ENCODE measurements at places on chromosomes 6 and 20.

DNA sequence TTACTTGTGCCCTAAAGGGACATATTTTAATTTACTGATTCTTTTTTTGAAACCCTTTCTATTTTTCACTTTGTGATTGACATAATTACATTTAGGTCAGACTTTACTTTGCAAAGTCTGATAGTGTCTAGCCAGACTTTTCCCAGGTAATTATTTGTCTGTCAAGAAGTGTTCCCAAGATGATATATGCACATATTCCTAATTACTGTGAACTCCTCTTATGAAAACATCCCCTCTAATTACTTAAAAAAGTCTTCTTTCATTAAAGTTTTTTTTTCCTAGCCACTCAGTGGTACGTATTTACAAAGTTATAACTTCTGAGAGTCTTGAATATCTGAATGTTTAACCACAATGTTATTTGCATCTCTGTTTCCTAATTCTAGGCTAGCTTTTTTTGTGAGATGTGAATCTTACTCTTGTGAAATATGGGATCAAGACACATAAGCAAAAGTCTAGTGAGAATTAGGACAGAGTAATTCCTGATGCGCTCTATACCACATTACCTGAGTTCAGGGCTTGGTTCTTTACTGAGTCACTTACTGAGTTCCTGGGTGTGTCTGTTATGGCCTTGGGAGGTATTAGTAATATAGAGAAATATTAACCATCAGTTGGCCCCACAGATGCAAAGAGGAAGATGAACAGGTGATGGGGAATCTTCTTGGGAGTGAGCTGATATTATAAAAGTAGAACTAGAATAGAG lies 27.9 kb downstream of the FAM83B start:
- ATAC-seq: no peak

GRCh38 chr6:154974485-154975149 lies 20.5 kb upstream of the TIAM2 start:
- no peak for ATAC-seq

GRCh38 chr6:32064706-32065105 lies 26.5 kb downstream of the CYP21A2 start:
- no peak for ATAC-seq

DNA sequence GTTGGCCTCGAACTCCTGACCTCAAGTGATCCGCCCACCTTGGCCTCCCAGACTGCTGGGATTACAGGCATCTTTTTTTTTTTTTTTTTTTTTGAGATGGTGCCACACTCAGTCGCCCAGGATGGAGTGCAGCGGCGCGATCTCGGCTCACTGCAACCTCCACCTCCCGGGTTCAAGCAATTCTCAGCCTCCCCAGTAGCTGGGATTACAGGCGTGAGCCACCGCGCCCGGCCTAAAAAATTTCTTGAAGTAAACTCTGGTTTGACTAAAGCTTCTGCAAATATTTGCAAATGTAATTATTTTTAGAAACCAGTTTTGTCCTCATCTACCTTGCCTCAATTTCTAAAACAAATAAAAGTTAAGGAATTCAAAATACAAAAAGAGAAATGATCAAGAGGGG lies 1.2 kb downstream of the IBTK start:
- no peak for ATAC-seq

DNA sequence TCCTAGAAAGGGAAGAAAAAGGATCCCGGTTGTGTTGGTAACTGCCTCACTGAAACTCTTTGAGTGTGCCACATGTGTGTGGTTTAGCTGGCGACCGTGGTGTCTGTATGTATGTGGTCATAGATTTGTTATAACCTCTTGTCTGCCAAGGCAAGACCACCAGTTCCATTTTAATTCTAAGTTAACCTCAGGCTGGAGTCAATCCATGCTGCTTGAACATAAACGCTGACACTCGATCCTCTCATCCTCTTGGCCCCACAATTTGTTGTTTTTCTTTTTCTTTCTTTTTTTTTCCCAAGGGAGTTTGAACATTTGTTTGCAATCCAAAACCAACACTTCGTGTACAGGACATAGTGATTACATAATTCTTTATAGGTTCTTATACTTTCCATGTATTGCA lies 318.9 kb upstream of the JAG1 start:
- no peak for ATAC-seq

DNA sequence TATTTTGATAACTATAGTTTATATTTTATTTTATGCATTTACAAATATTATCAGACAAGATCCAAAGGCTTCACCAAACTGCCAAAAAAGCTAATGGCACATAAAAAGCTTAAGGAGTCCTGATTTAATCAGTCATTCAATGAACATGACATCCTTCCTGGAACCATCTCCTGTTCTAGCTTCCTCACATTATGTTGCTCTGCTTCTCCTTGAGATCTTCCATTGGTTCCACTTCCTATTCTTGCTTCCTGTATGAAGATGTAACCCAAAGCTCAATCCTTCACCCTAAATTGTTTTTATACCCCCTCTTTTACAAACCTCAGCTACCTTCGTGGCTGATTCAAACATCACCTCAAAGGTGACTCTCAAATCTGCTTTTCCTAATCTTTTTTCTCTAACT lies 4.5 kb upstream of the BRD2 start:
- no peak for ATAC-seq

- no peak for ATAC-seq
Measured at GRCh38 chr6:109285366-109285765, 96.9 kb downstream of the CD164 start.

- peak; percentile 68 for ATAC-seq
Measured at GRCh38 chr6:109236115-109237076, 141.1 kb downstream of the CEP57L1 start.

- ATAC-seq: no peak
Measured at GRCh38 chr6:27994616-27995015, 37.6 kb downstream of the OR2B6 start.

- ATAC-seq: no peak
Measured at GRCh38 chr6:157921685-157922367, 59.8 kb upstream of the SYNJ2 start.

- peak; percentile 27 for ATAC-seq
Measured at GRCh38 chr6:116975600-116975999, 98.6 kb downstream of the RFX6 start.

DNA sequence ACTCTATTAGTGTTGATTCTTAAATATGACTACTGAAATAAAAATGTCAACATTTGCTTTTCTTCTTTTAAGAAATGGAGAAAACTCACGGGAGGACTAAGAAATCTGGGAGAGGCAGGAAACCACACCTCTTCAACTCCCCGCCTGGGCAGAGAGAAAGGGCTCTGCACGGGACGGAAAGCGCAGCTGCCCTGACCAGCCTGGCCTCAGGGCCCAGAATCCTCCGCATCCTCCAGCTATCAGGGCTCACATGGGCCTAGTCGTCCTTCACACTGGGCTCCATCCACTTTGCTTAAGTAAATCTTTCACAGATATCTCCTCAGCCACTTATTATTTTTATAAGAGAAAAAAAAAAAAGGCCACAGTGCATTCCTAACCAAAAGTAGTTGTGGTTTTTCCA lies 215.1 kb downstream of the TBXT start:
- ATAC-seq: no peak

DNA sequence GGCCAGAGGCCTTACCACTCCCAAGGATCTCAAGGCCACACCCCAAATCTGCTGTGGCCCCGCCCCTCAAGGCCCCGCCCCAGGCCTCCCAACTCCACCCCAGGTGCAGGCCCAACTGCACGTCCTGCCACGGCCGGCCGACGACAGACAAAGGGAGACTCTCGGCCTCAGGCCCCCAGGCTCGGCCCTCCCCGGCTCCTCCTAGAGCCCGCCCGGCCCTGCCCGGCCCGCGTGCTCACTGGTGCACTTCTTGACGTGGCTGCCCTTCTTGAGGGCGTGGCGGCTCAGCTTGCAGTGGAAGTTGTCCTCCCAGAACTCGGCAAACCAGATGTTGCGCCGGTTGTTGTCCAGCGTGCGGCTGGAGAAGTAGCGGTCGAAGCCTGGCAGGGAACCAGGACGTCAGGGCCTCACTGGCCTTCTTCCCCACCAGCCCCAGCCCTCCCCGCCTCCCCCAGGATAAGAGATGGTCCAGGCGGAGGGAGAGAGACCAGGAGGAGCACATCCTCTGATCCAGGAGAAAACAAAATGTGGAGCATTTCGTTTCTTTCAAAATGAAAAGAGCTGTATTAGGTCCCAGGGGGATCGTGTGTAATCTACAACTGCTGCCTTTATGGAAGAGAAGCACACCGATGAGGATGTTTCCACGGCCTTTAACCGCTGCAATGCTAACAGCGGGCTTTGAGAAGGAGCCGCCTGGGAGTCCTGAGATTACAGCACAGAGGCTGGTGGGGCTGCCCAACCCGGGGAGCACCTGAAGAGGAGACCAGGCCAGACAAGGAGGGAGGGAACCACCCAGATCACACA lies 89.4 kb downstream of the GRM4 start:
- ATAC-seq: peak; percentile 6

- ATAC-seq: no peak
Measured at GRCh38 chr6:1910621-1911407, 301.1 kb downstream of the FOXC1 start.
